ENCODE measurements at places on chromosomes 12 and 14. TPM values are rescaled to one million over a fixed set of nuclear protein-coding genes. Genes with fewer than 3 reads are reported as not detected.

Gene SIX6
- not detected for total RNA-seq

Gene GDF3
- not detected for total RNA-seq

Gene HOTAIR
- total RNA-seq, result not detected

Gene GPR68
- 0.33 TPM for total RNA-seq

Gene DHRS2
- total RNA-seq, result 0.33 TPM
